Activated T-helper 1 cell treated with anti-CD3 and anti-CD28 coated beads, Interleukin-2, amount 50 U/mL, for 16 hours (primary cell): ENCODE measurements at places on chromosomes 1 and 21.

DNA sequence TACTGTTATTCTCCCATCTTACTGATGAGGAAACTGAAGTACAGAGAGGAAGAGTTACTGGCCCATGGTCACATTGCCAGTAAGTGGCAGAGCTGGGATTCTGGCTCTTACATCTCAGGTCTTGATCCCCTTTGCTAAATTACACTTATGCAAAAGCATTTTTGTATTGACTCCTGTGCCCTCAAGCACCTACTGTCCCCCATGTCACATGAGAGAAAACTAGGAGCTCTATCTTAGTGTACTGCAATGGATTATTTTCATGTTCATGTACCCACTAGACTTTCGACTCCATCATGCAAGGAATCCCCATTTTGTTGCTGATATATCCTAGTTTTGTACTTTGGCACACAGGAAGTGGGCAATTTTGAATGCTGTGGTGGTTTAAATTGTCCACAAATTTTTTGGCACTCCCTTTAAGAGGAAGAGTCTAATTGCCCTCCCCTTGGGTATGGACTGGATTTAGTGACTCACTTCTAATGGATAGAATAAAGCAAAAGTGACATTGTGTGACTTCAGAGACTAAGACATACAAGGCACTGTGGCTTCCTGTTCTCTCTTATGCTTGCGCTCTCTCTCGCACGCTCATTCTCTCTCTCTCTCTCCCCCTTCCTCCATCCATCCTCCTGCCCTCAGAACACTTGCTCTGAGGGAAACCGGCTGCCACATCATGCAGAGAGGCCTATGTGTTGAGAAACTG is 43.5 kb upstream of the JAK1 start:
- DNase-seq: no peak

- DNase-seq: no peak
Measured at GRCh38 chr1:175511496-175511895, 231.9 kb downstream of the TNR start.

DNA sequence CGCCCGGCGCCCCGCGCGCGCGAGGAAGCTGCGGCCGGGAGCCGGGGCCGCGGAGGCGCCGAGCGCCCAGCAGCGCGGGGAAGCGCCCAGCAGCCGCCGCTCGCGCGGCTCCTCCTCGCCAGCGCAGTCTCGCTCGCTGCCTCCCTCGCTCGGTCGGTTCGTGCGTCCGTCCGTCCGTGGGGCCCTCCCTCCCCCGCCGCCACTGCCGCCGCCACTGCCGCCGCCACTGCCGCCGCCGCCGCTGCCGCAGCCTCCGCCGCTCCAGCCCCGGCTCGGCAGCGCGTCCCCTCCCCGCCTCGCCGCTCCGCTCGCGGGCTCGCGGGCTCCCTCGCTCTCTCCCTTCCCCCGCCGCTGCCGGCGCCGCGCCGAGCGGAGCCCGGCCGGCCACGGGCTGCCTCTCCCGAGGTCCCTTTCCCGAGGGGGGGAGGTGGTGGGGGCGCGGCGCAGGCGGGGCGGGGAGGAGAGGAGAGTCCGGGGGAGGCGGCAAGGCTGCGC is at the start of gene KCND3:
Gene KCND3, minus strand, starts transcription at position 138 of the 495 bp plus-strand sequence.
- DNase-seq: no peak

GRCh38 chr1:247445526-247446356 is 12.2 kb downstream of the OR2B11 start:
- DNase-seq: no peak

DNA sequence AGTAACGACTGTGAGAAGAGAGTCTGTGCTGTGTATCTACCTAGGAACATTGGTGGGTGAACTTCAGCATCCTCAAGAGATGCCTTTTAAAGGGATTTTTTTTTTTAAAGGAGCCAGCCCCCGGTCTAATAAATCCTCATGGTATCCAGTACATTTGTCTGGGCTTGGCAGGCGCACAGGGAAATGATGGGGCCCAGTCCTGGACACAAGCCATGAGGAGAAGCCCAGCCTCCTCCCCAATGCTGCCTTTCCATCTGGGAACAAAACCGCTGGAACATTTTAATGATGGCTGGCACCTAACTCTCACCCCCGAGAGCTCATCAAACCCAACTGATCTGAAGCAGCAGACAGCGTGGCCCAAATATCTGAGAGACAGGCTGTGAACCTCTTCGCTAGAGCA is 64.2 kb downstream of the ACOT7 start:
- no peak for DNase-seq

GRCh38 chr1:19363536-19364152 is 51.5 kb downstream of the SLC66A1 start:
- no peak for DNase-seq
